ENCODE measurements at places on chromosomes 7 and 10. TPM values are rescaled to one million over a fixed set of nuclear protein-coding genes. Genes with fewer than 3 reads are reported as not detected.

DNA sequence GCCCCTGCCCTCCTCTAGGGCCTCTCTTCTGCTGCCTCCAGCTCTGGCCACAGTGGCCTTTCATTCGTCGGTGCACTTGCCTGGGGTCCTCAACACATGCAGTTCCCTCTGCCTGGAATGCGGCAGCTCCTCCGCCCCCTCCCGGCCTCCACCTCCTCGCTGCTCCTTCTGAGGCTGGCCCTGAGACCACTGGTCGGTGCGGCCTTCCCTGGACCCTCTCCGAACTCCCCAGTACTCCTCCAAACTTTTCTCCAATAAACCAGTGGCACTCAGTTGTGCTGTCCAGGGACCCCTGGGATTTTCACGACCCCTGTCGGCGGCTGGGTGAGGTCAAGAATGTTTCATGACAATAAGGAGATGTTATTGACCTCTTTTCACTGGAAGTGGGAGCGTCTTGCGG, 53.5 kb downstream of the BMS1 start:
- DNase-seq = no peak

GRCh38 chr10:73998623-73998928, 660 bp downstream of the VCL start:
- no peak for DNase-seq

GRCh38 chr10:71408436-71409225, 11.9 kb downstream of the CDH23 start:
- DNase-seq = no peak

DNA sequence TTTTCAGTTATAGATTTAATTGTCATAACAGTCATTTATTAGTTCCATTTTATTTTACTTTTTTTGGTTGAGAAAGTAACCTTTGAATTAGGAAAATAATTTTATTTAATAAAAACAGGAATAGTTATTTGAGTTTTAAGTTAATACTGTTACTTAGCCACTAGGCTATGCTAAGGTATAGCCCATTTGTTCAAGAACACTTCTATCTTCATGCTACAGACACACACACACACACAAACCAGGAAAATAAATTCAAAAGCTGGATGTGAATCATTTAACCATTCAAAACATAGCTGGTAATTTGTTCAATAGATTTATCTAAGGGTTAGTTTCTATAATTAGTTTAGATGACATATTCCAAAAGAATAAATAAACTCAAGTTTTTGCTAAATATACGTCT, 148.4 kb downstream of the RNF133 start:
- no peak for DNase-seq

DNA sequence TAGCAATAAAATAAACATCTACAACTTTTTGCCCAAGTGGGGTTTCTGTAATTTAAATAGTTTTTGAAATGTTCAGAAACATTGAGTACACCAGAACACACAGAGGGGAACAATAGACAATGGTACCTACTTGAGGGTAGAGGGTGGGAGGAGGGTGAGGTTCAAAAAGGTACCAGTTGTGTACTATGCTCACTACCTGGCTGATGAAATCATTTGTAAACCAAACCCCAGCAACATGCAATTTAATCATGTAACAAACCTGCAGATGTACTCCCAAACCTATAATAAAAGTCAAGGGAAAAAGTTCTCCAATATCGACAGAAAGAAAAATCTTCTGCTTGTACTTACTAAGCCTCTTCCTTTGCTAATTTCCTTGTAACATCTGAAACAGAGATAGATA, 4.2 kb upstream of the TES start:
- no peak for DNase-seq

GRCh38 chr10:28890121-28890950, 213.0 kb downstream of the BAMBI start:
- no peak for DNase-seq

DNA sequence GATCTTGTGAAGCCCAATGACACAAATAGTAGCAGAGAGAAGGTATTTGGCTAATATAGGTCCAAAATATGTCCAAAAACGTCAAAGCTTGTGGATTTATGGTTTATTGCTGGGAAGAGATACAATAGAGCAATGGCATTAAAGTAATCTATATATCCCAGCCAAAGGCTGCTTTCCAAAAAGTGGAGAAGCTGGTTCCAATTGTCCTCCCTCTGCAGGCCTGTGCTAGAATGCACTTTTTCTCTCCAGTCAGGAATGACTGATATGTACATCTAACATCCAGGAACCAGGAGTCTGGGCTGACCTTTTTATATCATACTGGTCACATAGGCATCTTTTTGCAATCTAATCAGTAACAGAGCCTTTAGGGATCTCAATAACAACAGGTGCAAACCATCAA, 167.1 kb upstream of the FAM3C start:
- DNase-seq = no peak

DNA sequence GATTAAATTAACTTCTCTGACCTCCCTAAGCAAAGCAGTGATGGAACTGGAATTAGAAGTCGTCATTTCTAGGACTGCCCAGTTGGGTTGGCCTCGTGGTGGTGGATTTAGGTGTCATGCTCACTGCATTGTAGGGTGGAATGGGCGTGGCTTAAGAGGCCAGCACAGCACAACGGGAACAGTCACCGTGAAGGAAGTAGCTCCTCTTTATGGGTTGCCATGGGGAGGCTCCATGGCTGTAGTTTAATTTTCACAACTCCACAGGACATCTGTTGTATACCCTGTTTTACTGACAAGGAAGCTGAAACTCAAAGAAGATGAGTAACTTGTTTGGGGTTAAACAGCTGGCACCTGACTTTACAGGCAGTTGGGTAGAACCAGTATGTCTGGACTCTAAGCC, 208.3 kb downstream of the CELF2 start:
- DNase-seq = no peak

DNA sequence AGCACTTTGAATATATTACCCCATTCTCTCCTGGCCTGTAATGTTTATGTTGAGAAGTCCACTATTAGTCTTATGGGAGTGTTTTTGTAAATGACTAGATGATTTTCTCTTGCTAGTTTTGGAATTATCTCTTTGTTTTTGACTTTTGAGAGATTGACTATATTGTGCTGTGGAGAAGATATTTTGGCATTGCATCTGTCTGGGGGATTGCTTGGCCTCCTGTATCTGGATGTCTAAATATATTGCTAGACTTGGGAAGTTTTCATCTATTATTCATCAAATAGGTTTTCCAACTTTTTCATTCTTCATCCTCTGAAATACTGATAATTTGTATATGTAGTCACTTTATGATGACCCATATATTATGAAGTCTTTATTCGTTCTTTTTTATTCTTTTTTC, 277.1 kb upstream of the PCDH15 start:
- DNase-seq = no peak

- DNase-seq = no peak
These were observed 6.6 kb downstream of the TTYH3 start for GRCh38 chr7:2638224-2638991.

Gene IKZF1
- polyA plus RNA-seq = 127 TPM

GRCh38 chr7:36265680-36266079, 112.6 kb downstream of the EEPD1 start:
- DNase-seq = no peak

GRCh38 chr10:112915590-112916572, 34.2 kb upstream of the TCF7L2 start:
- DNase-seq = no peak

Gene RBM20
- polyA plus RNA-seq = not detected

- DNase-seq = no peak
These were observed 129.1 kb upstream of the ANK3 start for GRCh38 chr10:60518745-60519144.

Gene STAMBPL1
- polyA plus RNA-seq = 4.8 TPM

Gene CPA1
- polyA plus RNA-seq = not detected

DNA sequence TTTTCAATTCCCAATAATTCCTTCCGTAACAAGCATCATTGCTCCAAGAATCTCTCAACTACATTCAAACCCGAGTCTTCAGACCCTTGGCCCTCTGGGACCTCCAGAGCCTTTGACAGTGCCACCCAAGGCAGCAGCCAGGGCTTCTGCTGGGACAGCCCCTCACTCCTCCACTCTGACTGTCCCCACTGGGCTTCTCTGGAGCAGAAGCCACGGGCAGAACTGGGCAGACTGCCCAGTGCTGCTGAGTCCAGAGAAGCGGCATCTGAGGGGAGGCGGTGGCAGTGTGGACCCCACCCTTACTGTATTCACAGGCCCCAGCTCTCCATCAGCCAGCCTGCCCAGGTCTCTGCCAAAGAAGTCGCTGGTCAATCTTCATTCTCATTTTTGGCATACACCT, 8.8 kb downstream of the CYREN start:
- DNase-seq = no peak

Gene IQUB
- not detected for polyA plus RNA-seq

DNA sequence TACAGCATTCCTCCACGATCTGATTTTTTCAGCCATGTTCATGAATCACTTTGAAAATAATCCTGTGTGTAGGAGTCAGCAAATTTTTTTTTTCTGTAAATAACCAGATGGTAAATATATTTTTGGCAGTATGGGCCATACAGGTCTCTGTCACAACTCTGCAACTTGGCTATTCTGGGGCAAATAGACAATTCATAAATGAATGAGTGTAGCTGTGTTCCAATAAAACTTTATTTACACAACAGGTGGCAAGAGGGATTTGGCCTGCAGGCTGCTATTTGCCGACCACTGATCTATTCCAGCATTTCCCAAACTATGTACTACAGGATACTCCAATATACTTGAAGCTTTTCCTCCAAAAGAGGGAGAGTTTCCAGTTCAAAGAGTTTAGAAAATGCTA, 78.7 kb upstream of the SVIL start:
- DNase-seq = no peak

Gene SFXN4
- 13.4 TPM for polyA plus RNA-seq

GRCh38 chr10:124164264-124164663, 70.9 kb upstream of the CHST15 start:
- DNase-seq = no peak

DNA sequence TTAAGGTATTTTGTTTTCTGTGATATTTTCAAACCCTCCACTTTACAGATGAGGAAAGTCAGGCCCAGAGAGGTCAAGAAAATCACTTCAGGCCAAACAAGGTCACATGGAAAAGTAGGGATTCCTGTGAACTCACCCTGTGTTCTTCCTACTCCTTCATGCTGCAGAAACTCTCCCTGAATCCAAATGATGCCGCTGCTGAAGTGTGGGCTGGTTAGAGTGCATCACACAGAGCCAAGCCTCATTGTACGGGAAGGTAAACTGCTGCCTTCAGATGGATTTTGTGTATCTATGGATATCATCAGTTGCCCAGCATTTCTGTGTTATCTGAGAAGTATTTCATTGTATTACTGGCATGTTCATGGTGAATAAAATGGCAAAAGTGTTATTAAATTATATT, 75.4 kb downstream of the NRG3 start:
- DNase-seq = no peak

Gene GPNMB
- polyA plus RNA-seq = not detected

GRCh38 chr10:51422311-51423120, 276.9 kb downstream of the CSTF2T start:
- no peak for DNase-seq

Gene SSC4D
- polyA plus RNA-seq = not detected

GRCh38 chr7:54778696-54779540, 19.9 kb upstream of the SEC61G start:
- no peak for DNase-seq

- no peak for DNase-seq
These were observed 22.6 kb upstream of the AKR1C3 start for GRCh38 chr10:5071411-5072198.

GRCh38 chr7:142323706-142324105, 65.8 kb upstream of the PRSS58 start:
- DNase-seq = no peak

GRCh38 chr10:6589287-6590094, 9.4 kb upstream of the PRKCQ start:
- DNase-seq = no peak

Gene GIMAP5
- 0.26 TPM for polyA plus RNA-seq

Gene ZC3HAV1L
- polyA plus RNA-seq = not detected

Gene GNAI1
- polyA plus RNA-seq = 0.78 TPM

- DNase-seq = no peak
These were observed 19.3 kb upstream of the TOMM7 start for GRCh38 chr7:22841954-22842353.

Gene LIPM
- not detected for polyA plus RNA-seq

DNA sequence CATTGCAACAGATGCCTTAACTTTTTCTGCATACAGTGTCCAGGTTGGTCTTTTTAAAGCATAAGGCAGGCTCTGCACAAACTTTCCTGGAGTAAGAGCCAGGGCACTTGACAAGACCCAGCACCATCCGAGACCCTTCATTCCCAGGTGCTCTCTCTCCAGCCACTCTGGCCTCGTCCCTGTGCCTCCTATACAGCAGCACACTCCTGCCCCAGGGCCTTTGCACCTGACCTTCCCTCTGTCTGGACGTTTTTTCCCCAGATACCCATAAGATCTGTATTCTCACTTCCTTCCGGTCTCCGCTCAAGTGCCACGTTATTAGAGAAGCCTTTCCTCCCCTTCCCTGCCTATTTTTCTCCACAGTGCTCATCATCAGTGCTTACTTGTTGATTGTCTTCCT, 25.6 kb downstream of the PYROXD2 start:
- DNase-seq = no peak

Gene HOXA1
- not detected for polyA plus RNA-seq

DNA sequence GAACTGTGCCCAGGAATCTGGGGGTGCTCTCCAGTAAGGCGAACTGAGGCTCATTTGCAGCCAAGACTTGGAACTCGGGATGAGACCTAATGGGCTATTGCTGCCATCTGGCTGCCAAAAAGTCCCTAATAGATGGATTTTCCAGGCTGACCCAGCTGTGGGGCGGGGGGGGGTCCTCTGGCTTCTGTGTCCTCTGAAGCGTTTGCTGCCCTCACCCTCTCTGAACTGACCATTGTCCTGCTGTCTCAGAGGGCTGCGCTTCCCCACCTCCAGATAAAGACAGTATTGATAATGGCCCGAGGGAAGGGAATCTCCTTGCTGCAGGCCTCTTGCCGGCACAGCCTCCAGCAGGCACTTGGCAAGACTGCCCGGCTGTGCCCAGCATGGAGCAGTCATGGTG, 46.6 kb downstream of the CLEC2L start:
- no peak for DNase-seq

Gene PKD2L1
- polyA plus RNA-seq = not detected

DNA sequence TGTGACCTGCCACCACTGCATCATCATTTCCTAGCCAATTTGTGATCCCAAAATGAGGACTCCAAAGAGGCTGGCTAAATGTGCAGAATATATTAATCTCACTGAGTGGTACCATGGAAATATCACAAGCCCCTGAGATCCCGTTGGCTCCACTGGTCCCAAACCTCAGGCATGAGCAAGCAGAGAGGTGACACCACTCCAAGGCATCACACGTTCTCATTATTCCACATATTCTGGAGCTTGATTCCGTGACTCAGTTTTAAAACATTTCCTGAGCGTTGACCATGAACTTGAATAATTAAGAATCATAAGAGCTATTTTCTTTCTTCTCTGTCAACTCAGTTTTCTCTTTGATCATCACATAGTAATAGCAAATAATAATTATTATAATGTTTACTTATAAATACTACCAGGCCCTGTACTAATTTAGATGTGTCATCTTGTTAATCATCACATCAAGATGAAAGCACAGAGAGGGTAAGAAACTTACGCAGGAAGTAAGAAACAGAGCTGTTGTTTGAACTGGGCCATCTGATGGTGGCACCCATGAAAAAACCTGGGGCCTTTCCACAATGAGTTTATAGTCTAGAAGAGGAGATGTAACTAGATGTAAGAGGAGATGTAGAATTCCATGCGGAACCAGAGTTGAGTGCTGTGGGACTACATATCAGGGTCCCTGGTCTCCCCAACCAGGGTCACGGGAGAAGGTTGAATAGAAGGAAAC, 3.5 kb downstream of the APBB1IP start:
- DNase-seq = no peak

- DNase-seq = no peak
These were observed 266.6 kb upstream of the GNAI1 start for GRCh38 chr7:79868010-79868409.

GRCh38 chr7:115037128-115037802, 115.4 kb downstream of the MDFIC start:
- DNase-seq = no peak

- DNase-seq = no peak
These were observed 115.1 kb downstream of the VTI1A start for GRCh38 chr10:112562122-112562521.

Data from naive B cell (primary cell).